ENCODE measurements at places on chromosomes 13 and 19.

DNA sequence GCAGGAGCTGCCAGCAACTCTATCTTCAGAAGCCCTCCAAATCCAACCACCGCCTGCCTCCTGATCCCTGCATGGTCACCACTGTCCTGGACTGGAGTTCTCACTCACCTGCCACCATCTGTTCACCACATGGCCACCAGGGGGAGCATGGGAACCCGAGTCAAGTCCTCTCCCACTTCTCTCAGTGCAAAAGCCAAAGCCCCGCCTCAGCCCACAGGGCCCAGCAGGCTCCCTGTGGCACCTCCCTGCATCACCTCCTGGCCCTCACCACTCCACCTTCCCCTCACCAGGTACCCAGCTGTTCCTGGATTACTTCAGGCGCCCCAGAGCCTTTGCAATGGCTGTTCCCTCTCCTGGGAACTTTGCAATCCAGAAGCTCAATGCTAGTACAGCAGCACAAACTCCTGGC lies 5.3 kb downstream of the DHPS start:
- DNase-seq, result peak; percentile 76

- no peak for DNase-seq
These were observed 160.8 kb upstream of the SERP2 start for GRCh38 chr13:44212633-44213396.

- DNase-seq, result no peak
These were observed 2.0 kb upstream of the TMEM221 start for GRCh38 chr19:17450264-17451075.

- DNase-seq, result no peak
These were observed 228.4 kb upstream of the UFM1 start for GRCh38 chr13:38121267-38121666.

GRCh38 chr19:21084343-21084742 lies 2.3 kb downstream of the ZNF714 start:
- DNase-seq, result no peak

- no peak for DNase-seq
These were observed 8.2 kb downstream of the BCKDHA start for GRCh38 chr19:41405776-41406175.

DNA sequence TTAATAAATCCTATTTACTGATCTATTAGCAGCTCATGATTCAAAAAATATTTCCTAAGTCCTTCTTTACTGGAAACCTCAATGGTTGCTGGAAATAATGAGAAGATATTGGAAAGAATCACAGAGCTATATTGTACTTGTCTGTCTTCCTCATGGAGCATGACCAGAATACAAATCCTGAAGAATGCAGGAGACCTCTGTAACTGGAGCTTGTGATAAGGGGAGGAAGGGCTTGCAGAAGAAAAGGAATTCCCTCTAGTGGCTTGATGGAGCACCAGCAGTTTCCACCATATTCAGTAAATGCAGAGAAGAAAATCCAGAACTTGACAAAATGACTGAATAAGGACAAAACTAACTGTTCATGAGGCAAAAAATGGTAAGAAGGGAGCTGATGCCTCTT lies 1333.1 kb downstream of the EFNB2 start:
- DNase-seq, result peak; percentile 20

DNA sequence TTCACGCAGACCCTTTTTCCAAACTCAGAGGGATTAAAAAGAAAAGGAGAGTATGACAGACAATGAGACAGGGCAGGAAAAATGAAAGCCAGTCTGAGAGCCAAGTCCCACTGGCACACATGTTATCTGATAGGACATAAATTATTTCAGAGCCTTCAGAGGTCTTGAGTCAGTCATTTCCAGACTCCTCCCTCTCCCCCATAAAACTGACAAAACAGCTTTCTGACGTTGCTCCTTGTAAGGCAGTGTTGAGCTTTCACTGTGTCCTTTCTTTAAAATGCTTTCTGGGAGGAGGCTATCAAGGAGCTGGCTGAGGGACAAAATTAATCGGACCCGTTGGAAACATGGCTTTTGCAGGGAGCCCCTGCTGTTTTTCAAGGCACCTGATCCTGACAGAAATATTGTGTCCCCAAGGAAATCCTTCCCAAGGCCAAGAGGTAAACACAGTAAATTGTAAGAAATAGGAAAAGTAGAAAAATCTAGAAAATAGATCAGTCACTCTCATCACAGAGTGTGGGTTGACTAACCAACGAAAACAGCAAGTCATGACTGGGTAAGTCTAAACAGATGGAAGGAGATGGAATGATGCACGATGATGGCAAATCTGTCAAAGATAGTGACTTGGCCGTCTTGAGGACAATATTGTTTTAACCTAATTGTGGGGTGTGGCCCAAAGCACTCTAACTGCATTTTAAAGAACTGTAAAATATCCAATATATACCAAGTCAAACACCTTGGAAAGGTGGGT lies 89.7 kb downstream of the DCT start:
- DNase-seq, result no peak

Data from NCI-H526 (cell line).